NCI-H1436 (cell line): ENCODE measurements at places on chromosomes 2 and 18.

- no peak for DNase-seq
Measured at GRCh38 chr2:46502291-46502885, 23.0 kb downstream of the TMEM247 start.

GRCh38 chr18:8562919-8563318 lies 46.3 kb upstream of the RAB12 start:
- DNase-seq, result no peak

GRCh38 chr2:180289627-180290026 lies 282.5 kb upstream of the CWC22 start:
- no peak for DNase-seq

DNA sequence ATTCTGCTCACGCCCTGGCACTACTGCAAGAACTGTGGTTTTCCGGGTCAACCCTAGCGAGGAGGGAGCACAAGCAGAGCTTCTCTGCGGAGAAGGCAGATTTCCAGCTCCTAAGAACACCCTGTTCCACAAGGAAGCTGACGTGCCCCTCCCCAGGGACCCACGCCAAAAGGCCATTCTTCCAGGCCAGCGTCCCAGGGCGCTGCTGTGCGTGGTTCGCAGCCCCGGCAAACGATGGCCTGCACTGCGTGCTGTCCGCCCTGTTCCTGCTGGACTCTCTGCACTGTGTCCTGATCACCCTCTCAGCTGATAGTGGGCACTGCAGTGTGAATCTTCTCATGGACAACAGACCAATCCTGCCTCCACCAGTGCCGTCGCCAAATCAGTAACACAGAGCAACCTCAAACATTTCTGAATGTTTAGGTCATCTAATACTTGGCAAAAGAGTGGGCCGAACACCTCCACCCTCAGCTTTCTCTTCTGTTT lies 49.1 kb downstream of the ADI1 start:
- DNase-seq, result no peak

DNA sequence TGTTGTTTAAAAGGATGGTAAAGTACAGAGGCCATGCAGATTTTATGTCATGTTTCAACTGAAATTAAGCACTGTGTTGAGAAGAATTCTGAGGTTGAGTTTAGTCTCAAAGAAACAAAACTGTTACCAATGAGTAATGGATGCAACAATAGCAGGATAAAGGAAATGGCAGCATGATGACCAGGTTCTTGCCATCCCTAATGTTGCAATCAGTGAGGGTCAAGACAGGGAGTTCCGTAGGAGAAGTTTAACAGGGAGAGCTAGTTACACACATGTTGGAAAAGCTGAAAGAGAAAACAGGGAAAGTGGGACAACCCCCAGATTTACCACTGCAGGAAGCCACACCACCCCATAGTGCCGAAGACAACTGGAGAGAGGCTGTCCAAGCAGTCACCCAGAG lies 343.8 kb upstream of the EPHA4 start:
- no peak for DNase-seq

- DNase-seq, result no peak
Measured at GRCh38 chr2:59874971-59875755, 678.3 kb downstream of the BCL11A start.

- no peak for DNase-seq
Measured at GRCh38 chr2:189995679-189996078, 66.8 kb downstream of the MSTN start.

DNA sequence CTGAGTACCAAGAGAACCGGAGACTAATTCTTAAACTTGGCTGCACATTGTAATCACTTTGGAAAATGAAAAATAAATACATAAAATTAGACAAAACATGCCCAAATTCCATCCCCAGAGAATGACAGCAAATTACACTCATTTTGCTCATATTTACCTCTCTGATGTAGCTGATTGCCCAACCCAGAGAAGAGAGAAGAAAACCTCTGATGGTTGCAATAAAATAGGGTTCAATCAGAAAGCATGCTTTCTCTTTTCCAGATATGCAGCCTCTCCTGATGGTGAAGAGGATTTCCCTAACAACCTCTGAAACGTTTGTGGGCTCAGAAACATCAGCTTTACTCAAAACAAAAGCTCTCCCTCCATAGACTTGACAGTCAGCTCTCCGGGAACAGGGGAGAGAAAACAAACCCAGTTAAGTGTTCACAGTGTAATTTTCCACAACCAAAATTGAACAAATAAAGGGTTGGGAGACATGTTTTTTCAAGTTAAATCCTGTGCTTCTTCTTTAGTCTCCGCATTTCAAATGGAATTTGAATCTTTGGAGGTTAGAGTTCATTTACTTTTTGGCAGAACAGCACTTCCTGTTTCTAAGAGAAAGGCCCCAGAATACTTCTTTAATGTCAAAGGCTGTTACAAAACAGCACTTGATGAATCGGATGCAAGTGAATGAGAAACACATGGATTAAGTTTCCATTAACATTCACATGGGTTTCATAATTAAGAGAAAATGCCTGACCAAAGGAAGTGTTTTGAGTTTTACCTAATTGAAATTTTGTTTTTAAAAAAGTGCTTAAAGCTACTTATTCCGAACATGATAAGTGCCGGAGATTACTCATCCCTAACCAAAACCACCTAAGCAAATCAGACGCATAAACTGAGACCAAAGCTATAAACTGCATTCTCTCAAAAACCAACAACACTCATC lies 570.1 kb upstream of the SYT4 start:
- DNase-seq, result no peak

GRCh38 chr18:32879497-32879896 lies 106.7 kb upstream of the KLHL14 start:
- no peak for DNase-seq

DNA sequence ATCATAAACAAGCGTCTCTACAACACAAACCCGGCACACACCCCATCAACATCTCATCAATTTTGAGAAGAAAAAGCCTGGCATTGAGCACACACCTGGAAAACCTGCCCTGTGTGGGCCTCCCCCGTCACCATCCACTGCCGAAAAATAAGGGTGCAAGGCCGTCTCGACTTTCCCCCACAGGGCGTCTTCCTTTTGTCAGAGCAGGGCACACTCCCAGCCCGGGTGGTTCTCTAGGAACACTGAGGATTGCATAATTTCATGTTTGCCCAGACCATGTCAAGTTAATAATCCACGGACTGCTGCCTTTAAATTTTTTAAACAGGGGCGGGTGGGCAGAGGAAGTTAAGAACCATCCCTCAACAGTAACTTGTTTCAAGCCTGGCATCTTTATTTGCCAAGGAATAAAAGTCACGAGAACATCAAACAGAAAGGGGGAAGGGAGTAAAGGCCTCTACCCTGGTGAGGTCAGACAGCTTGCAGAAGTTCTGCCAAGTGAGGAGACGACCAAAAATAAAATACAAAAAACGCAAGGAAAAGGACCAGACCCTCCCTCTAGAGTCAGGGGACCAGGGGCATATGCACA lies 2.1 kb downstream of the TFCP2L1 start:
- no peak for DNase-seq

DNA sequence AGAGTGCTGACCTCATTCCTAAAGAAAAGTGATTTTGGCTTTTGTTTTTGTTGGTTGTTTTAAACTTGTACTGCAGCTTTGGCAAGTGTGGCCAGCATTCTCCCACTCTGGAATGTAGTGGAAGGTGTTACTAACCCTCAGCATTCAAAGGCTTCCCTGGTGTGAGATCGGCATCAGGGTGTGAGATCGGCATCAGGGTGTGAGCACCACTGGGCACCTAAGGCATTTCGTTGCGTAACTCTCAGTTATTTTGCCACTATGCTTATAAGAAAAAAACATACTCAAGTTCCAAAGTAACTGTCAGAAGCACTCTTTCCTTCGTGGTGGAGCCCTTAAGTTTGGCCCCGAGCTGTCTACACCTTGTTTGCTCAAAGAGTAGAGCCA lies 1.7 kb downstream of the CYBRD1 start:
- DNase-seq, result no peak

DNA sequence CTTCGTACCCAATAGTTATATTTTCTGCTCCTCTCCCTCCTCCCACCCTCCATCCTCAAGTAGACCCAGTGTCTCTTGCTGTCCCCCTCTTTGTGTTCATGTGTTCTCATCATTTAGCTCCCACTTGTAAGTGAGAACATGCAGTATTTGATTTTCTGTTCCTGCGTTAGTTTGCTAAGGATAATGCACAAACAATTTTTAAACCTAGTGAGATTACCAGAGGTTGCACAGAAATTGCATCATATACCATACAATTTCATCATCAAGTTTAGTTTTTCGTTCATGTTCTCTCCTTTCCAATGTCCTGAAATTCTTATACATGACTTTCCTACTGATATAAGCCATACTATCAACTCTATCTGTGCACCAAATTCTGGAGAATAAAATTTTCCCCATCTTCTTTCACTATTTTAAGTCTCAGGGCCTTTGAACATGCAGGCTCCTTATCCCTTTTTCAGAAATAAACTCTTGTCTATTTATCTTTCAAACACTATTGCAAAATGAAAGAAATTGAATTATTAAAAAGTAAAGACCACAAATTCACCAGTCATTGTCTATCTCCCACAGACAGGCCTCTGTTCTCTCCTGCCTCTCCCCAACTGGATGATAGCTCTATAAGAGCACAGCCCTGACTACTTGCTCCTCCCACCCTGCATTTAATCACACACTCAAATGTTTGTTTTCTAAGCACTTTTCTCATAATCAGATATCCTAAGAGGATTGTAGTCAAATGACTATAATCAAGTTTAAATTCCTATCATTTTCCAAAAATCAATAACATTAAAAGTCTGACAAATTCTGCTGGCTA lies 27.2 kb upstream of the B4GALT6 start:
- DNase-seq, result no peak
